ENCODE measurements at places on chromosomes 1 and 21.
A peak's percentile ranks its signal among the peaks of the same experiment; 100 is the strongest.

GRCh38 chr1:209800984-209801834 is 4.7 kb downstream of the IRF6 start:
- peak; percentile 13 for DNase-seq

DNA sequence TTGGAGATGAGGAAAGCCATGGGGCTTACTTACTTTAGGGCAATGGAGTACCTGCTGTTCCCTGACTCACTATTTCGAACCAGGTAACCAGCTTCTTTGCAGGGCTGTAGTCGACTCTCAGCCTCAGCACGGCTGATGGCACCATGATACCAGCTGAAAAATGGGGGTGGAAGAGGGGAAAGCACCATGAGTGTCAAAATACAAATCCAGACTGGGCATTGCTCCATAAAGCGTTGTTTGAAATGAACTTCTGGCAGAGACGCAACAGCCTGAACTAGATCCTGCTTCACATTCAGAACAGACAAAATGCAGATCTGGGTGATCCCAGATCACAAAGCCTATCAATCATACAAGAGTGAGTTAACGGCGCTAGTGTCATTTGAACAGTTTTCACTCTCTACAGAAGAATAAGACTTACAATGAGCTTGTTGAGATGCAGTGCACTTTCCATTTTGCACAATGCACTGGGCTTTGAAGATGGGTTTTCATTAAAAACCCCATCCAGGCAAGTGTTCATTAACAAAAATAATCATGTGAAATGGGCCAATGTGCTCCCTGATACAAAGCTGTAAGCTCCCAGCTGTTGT is 16.0 kb upstream of the TDRD10 start:
- peak; percentile 37 for DNase-seq

DNA sequence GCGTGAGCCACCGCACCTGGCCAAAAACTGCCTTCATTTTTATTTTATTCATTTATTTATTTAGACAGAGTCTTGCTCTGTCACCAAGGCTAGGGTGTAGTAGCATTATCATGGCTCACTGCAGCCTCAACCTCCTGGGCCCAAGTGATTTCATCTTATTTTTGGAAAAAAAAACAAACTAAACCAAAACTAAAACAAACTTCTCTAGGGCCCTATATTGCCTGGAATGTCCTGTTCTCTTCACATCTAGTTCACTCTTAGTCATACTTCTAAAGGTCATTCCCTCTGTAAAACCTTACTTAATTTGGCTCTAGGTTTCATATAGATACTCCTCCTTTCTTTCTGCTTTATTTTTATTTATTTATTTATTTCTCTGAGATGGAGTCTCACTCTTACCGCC is 15.6 kb downstream of the RPS27 start:
- DNase-seq, result peak; percentile 84

- DNase-seq, result no peak
Observed at GRCh38 chr21:45949928-45950739, 31.4 kb upstream of the COL6A1 start.

DNA sequence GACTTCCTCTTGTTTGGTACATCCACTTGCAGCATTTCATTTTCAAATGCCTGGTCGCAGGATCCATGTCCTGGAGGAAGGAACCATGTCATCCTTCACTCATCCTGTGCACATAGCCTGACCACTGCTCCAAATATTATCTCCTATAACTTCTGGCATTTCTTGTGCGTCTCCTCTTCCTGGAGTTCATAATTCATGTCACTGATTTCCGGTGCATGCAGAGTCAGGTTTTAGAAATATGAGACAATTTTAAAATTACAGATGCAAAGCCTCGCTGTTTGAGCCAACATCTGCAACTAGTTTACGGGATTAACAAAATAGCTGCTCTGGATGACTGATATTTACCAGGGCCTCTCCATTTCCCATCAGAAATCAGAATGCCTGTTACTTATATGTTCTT is 268.1 kb downstream of the DNM3 start:
- DNase-seq, result no peak

DNA sequence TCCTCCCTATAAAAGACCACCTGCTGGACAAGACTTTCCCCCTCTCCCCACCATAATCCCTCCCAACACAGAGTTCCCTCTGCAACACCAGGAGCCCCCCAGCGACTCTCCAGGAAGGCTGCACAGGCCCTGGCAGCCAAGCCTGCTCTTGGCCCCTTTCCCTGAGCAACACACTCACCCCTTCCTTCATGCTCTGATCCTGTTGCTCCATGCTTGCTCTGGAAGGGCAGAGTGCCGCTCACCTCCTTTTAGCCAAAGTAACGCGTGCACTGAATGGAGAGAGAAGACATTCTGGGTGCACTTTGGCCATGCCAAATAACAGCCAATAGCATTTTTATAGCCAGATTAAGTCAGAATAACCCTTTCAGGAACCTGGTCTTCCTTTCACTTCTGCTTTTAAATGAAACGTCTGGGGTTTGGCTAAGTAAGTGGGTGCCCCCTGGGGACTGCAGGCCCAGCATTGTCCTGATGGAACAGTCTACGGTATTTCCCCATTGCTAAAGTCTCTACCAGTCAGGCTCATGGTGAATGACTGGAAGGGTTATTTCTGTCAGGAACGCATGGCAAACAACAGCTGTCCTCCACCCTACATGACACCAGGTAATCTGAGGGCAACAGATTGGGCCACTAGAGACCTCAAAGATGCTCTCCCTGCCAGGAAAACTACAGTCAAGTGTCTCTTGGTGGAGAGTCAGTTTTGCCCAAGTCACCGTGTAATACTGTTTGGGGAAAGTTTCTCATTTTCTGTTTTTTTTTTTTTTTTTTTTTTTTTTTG is at the start of gene SLC2A5:
Gene SLC2A5, minus strand, starts transcription at position 310 of the 775 bp plus-strand sequence. Its CDS starts 99 bp downstream, at position 211.
- DNase-seq, result no peak

DNA sequence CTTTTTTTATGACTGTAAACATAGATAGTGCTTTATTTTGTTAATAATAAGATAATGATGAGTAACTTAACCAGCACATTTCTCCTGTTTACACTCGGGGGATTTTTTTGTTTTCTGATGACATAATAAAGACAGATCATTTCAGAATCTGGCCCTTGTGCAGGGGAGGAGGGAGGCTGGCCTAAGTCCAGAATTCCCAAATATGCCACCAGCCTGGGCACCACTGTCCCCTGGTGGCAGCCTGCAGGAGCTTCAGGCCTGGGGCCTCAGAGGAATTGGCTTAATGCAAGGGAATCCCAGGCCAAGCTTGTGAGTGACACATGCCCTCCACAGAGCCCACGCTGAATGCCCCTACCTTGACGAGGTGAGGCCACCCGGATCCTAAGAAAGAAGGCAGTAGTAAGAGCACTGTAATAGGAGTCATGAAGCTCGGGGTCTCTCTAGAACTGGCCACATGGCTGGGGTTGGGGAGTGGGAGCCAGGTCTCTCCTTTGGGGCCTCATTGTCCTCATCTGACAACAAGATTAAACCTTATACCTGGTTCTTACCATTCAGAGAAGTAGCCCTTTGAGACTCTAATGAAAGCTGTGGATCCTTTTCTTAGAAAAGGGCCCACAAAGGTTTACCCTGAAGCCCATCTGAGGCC is 24.1 kb downstream of the ETNK2 start:
- peak; percentile 87 for DNase-seq

GRCh38 chr1:118902711-118903191 is 85.4 kb downstream of the TBX15 start:
- peak; percentile 56 for DNase-seq

GRCh38 chr1:225595974-225596551 is 56.9 kb downstream of the ENAH start:
- peak; percentile 26 for DNase-seq

All from cardiac fibroblast (primary cell).